ENCODE measurements at places on chromosomes 6 and 20. TPM values are rescaled to one million over a fixed set of nuclear protein-coding genes. Genes with fewer than 3 reads are reported as not detected.

The ABHD16B gene
- total RNA-seq, result not detected

The BMP6 gene
- total RNA-seq, result 0.50 TPM

The TMEM244 gene
- total RNA-seq, result not detected

The IL17A gene
- total RNA-seq, result not detected

The STX11 gene
- total RNA-seq, result 15.5 TPM

The EDN3 gene
- not detected for total RNA-seq

The POM121L2 gene
- total RNA-seq, result not detected
